CD8-positive, alpha-beta memory T cell (primary cell): ENCODE measurements at places on chromosomes 13 and 19.

DNA sequence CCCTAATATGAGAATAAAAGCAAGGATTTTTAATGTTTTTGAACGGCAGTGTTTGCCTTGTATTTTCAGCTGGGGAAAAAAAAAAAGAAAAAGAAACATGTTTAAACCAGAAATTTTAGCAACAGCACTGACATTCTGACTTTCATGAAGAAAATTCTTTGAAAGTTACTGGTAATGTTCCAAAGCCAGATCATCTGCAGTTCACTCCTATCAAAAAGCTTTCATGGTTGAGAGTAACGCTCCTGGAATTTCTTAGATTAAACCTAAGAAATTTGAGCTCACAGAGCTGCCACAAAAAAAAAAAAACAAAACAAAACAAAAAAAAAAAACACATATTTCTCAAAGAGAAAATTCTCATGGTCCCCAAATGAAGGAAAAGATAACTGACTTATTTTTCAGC, 1106.7 kb downstream of the EFNB2 start:
- no peak overlapping the region for H3K4me3 ChIP-seq
- H3K4me1 ChIP-seq, result no peaks in the 10 kb centered on the region
- no peak for DNase-seq
- no peaks in the 10 kb centered on the region for H3K36me3 ChIP-seq
- no peaks in the 10 kb centered on the region for H3K27me3 ChIP-seq
- H3K27ac ChIP-seq, result no peak overlapping the region

DNA sequence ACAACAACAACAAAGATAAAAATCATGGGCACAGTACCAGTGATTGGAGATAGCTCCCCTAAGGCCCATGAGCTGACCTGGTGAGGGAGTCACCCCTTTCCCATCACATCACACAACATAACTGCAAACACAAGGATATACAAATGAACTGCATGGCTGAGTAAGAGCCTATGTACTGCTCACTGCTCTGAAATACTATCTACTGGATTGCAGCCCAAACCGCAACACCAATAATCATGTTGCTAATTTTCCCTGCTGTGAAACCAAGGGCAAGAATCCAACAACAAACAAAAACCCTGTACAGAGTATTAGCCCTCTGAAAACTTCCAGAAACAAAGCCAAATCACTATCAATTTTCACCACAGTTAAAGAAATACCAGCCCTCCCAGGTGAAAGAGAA, 1893.2 kb downstream of the PCDH9 start:
- DNase-seq, result no peak
- H3K36me3 ChIP-seq, result no peaks in the 10 kb centered on the region
- H3K27me3 ChIP-seq, result no peaks in the 10 kb centered on the region

- peak; percentile 67 for DNase-seq
- no peaks in the 10 kb centered on the region for H3K36me3 ChIP-seq
- peaks cover 16% of the 10 kb centered on the region for H3K4me1 ChIP-seq
- H3K27ac ChIP-seq, result no peak overlapping the region
- peak overlapping the region; percentile 8 for H3K4me3 ChIP-seq
Observed at GRCh38 chr19:932648-933552, 7.1 kb downstream of the ARID3A start.

DNA sequence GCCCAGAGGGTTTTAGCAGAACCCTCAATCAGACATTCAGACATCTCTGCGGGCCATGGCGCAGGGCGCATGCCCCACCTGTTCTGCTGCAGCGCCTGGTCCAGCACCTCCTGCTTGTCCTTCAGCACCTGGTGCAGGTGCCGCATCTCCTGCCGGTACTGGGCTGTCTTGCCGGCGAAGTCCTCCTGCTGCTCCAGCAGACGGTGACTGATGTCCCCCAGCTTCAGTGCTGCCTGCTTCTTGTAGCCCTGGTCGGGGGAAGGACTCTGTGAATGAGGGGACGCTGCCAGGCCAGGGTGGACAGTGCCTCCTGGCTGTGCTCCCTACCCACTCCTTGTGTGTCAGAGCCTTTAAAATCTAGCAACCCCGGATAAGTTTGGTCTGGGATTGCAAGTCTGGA, 12.2 kb upstream of the SLC7A9 start:
- H3K36me3 ChIP-seq, result no peaks in the 10 kb centered on the region
- H3K27ac ChIP-seq, result no peak overlapping the region
- no peak for DNase-seq
- H3K4me1 ChIP-seq, result no peaks in the 10 kb centered on the region

DNA sequence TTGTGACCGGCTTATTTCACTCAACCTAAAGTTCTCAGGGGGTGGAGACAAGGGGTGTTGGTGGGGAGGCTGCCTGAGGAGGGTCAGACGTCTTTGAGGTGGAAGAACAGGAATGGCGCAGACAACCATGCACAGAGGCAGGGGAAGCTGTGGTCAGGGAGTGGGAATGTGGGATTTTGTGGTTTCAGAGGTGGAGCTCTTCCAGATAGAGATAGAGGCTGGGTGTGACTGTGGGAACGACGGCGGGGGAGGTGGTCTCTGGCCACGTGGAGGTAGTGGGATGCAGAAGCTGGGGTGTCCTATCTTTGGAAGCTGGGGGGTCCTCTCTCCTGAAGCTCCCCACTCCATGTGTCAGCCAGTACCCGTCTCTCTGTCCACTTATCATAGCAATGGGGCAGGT, 7.8 kb upstream of the KLK14 start:
- no peak overlapping the region for H3K27ac ChIP-seq
- H3K4me1 ChIP-seq, result no peaks in the 10 kb centered on the region
- DNase-seq, result no peak
- no peaks in the 10 kb centered on the region for H3K36me3 ChIP-seq

GRCh38 chr13:90270226-90270625, 1077.3 kb upstream of the MIR17HG start:
- no peak for DNase-seq
- no peak overlapping the region for H3K4me3 ChIP-seq
- H3K36me3 ChIP-seq, result no peaks in the 10 kb centered on the region
- H3K27ac ChIP-seq, result no peak overlapping the region
